ENCODE measurements at places on chromosomes 5 and 9. TPM values are rescaled to one million over a fixed set of nuclear protein-coding genes. Genes with fewer than 3 reads are reported as not detected.

Gene COL27A1
- 1.5 TPM for total RNA-seq

Gene GABRA1
- not detected for total RNA-seq

Gene ZFYVE16
- total RNA-seq = 27.8 TPM

Gene IGIP
- total RNA-seq = 13.8 TPM

Gene WNT8A
- total RNA-seq = not detected

Gene SUSD3
- total RNA-seq = 1.6 TPM

Gene NOL8
- total RNA-seq = 12.3 TPM

Gene SFXN1
- total RNA-seq = 23.3 TPM

Gene GLIPR2
- total RNA-seq = 11.6 TPM

Gene STING1
- total RNA-seq = 123 TPM

Gene HEMGN
- 0.31 TPM for total RNA-seq

Gene SCGB3A1
- not detected for total RNA-seq

Gene ANKRD20A1
- total RNA-seq = 1.9 TPM

Gene EIF4E1B
- not detected for total RNA-seq

Gene KCNT1
- 0.48 TPM for total RNA-seq

Gene CENPH
- 2.0 TPM for total RNA-seq

Gene COL23A1
- 5.7 TPM for total RNA-seq

Gene TMOD1
- total RNA-seq = 118 TPM

Gene PCDHB11
- 2.4 TPM for total RNA-seq

Gene TBC1D9B
- 57.7 TPM for total RNA-seq

Gene C9orf50
- not detected for total RNA-seq

Gene TAF11L10
- total RNA-seq = not detected

Gene PLEKHG4B
- 0.08 TPM for total RNA-seq

Gene ADAMTS6
- total RNA-seq = 0.74 TPM

Gene ZBED3
- 3.9 TPM for total RNA-seq

Gene GHR
- 10.9 TPM for total RNA-seq

Gene CORO2A
- total RNA-seq = 0.44 TPM

Gene FBLL1
- not detected for total RNA-seq

Gene DOK3
- 1.6 TPM for total RNA-seq

Gene LCN1
- not detected for total RNA-seq
